NCI-H460 (cell line): ENCODE measurements at places on chromosomes 12 and 14.

DNA sequence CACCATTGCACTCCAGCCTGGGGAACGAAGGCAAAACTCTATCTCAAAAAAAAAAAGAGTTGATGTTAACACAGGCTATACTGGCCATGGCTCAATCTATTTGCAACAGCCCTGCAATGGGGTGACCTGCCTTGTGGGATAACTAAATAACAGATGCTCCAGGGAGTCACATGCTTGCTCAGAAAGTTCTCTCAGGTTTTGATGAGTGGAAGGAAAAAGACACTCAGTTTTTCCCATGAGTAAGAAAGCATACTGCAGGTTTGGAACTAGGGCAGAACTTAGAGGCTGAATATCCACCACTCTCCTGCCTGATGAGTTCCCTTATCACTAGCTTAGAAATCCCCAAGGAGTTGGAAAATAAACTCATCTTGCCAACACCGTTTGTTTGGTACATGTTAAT lies 16.9 kb downstream of the WSB2 start:
- no peak for DNase-seq

DNA sequence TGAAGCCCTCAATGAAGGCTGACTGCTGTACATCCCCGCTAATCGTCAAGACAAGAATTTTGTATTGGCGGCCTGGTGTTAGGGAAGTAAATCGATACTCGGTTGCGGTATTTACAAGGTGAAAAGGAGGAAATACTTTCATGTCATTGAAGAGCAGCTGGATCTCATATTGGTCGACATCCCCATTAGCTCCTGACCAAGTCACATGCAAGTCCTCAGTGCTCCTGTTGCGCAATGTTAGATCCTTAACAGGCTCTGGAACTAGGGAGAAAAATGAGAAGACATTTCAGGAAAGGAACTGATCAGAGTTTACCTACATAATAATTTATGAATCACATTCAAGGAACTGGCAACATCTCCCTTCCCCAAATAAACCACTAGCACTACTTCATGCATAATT lies 66.2 kb downstream of the PTPRB start:
- DNase-seq: no peak

- no peak for DNase-seq
These were observed 442.6 kb downstream of the GXYLT1 start for GRCh38 chr12:41701943-41702601.

DNA sequence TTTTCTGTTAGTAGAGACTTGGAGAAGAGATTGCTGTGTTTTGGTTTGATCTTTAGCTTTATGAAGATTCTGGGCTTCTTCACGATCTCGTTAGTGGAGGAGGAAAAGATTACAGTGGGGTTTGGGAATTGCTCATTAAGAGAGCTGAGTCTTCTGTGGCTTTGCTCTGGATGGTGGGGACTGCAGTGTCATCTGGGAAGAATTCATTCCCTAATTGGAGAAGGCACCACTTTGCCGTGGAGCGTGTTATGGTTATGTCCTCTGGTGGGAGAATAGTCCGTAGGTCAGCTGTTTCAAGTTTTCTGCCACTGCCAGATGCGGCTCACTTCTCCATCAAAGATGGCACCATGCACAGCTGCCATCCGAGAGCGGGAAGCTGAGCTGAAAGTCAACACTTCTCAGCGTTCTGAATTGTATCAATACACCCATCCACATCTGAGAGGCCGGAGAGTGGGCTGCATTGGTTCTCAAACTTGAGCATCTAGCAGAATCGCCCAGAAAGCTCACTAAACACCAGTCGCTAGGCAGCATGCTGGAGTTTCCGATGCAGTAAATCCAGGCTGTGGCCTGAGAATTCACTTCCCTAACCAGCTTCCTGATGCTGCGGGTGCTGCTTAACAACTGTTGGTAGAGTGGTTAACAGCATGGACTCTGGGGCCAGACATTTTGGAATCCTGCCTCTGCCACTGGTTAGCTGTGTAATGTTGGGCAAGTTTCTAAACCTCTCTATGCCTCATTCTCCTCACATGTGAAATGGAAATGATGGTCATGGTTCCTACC lies 117.8 kb downstream of the PLXNC1 start:
- DNase-seq: no peak

GRCh38 chr12:109033239-109034196 lies 12.7 kb upstream of the SVOP start:
- DNase-seq: no peak
